Omental fat pad (tissue), 4 donors: ENCODE measurements at places on chromosomes 6 and 20.

DNA sequence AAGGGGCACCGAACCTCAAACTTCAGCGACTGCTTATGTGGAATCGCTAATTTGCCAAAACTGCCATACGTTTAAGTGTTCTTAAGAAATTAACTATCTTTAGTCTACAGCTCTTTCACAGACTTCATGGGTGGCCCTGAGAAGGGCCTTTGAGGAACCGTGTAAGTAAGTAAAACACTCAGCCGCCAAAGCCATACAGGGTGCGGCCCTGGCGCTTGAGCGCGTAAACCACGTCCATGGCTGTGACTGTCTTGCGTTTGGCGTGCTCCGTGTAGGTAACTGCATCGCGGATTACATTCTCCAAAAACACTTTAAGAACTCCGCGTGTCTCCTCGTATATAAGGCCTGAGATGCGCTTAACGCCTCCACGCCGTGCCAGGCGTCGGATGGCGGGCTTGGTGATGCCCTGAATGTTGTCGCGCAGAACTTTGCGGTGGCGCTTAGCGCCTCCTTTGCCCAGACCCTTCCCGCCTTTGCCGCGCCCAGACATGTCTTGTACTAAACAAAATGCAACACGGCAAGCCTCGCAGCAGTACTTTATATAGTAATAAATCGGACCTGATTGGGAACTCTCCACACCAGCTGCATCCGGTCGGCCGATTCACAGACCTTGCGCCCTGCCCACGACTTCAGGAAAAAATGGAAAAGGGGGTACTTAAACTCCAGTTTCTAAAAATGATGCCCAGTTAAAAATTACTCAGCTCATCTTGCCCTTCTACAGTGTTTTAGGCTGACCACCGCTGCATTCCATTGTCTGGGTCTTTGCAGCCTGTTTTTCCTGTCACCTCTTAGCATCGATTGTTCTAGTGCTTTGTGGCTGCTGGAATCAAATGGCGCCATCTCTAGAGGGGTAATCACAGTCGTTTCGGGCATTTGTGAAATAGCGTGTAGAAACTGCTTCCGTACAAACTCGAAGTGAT lies 38.9 kb downstream of the OR2B2 start:
- DNase-seq = no peak

GRCh38 chr6:64505312-64505711 lies 869.7 kb downstream of the PHF3 start:
- DNase-seq = no peak

DNA sequence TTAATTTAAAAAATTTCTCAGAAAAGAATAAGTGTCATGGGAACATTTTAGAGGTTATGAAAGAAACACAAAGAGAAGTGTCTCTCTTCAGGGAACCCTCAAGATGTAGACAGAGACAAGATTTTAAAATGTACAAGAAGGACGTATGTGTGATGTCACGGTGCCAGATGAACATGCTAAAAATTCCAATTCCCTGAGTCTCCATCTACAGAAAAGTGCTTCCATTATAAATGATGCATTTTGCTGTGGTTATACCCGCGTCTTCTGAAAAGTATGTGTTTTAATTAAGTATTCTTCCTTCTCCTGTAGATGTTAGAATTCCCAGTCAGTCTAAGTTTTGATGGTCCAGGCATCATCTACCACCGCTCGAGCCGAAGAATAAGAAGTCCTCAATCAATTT lies 489.1 kb downstream of the PREX1 start:
- no peak for DNase-seq

DNA sequence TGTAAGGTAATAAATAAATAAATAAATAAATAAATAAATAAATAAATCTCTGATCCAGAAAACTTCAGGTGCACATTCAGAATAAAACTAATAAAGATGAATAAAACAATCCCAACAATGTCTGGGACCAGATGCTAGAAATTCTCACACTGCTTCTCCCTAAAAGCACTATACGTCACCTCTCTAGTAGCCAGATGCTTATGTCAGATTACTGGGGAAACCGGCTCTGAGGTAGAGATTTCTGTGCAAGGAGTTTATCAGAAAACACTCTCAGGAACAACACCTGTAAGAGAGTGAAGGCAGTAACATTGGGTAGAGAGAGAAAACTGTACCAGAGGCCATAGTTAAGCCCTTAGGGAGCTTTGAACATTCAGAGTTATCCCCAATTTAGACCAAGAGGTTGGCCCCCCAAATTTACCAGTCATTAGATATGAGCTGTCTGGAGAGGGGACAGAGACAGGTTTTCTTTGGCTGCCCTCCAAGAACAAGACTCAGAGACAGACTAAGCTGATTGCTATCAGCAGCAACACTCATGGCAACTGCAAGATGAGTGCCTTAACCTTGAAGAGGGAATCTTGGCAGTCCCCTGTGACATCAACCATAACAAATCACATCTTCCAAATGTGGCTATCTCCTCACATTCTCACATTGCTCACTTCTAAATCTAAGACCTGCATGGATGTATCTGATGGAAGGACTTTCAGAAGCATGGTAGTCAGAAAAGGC lies 151.2 kb upstream of the BMP5 start:
- no peak for DNase-seq

GRCh38 chr6:149044528-149044927 lies 273.0 kb upstream of the TAB2 start:
- DNase-seq = no peak

DNA sequence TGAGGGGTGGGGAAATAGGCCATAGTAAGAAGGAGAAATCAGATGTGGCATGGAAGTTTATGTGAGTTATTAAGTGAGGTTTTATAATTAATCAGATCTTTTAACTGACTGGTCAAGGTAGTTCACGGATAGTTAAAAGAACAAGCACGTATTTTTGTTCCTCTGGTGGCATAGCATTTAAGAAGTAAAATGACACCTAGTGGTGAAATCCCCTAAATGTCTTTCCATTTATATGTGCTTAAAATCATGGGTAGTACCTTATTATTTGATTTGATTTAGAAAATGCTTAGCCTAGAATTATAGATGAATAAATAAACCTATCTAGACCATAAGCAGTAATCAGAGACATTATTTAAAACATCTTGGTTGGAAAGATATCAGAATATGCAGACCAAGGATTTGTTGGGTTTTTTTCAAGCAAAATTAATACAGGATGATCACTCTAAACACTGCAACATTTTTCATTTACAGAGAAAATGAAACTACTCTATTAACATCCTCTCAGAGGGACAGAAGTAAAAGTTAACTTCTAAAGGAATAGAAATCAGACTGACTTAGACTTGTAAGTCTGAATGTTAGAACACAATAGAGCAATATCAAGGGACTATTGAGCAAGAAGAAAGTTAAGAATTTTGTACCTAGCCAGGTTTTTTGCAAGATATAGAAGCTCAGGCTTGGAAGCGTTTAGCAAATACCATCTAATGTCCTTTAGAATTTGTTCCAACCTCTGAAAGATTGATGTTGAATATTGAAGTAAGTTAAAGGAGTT lies 81.1 kb downstream of the STXBP5 start:
- no peak for DNase-seq

DNA sequence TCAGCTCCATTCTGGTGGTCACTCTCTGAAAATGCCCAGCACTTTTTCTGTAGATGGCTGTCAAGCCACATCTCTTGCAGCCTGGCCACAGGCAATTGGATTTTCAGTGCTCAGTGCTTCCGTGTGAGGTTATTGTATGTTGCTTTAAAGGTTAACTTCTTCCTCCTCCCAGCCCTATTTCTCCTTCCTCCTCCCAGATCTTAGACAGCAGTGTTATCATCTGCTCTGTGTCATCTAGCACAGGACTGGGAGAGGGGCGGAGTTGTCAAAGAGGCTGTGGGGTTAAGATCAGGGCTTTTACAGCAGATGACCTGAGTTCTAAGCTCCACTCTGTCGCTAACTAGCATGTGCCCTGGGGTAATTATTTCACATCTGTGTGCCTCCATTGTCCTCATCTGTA lies 129.0 kb downstream of the PHACTR3 start:
- DNase-seq = no peak

DNA sequence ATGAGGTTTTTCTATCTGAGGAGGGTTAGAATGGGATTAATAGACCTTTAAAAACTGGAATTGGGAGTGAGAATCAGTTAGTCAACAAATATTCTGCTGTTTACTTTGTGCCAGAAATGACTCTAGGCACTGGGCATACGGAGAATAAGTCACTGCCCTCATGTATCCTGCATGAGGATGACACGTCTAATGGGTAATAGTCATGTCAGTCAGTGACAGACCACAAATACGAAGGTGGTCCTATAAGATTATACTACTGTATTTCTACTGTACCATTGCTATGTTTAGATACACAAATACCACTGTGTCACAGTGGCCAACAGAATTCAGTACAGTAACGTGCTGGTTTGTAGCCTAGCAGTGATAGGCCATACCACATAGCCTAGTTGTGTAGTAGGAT lies 30.7 kb downstream of the ZFAND3 start:
- no peak for DNase-seq

DNA sequence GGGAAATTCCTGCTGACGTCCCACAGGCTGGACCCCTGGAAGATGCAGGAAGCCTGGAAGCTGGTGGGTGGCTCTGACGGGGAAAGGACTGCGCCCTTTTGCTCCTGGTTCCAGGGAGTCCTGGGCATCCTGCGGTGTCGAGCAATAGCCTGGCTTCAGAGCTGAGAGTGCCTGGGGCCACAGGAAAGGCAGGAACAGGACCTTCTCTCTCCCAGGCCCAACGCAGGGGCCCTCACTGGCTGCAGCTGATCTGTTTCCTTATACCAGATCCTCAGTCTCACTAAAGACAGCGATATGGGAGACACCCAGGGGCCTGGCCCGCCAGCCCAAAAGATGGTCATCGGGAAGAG lies 1.4 kb downstream of the B3GALT4 start:
- no peak for DNase-seq

GRCh38 chr20:8390037-8390433 lies 258.0 kb downstream of the PLCB1 start:
- no peak for DNase-seq

- no peak for DNase-seq
Measured at GRCh38 chr20:58892932-58893224, 40.4 kb downstream of the GNAS start.

DNA sequence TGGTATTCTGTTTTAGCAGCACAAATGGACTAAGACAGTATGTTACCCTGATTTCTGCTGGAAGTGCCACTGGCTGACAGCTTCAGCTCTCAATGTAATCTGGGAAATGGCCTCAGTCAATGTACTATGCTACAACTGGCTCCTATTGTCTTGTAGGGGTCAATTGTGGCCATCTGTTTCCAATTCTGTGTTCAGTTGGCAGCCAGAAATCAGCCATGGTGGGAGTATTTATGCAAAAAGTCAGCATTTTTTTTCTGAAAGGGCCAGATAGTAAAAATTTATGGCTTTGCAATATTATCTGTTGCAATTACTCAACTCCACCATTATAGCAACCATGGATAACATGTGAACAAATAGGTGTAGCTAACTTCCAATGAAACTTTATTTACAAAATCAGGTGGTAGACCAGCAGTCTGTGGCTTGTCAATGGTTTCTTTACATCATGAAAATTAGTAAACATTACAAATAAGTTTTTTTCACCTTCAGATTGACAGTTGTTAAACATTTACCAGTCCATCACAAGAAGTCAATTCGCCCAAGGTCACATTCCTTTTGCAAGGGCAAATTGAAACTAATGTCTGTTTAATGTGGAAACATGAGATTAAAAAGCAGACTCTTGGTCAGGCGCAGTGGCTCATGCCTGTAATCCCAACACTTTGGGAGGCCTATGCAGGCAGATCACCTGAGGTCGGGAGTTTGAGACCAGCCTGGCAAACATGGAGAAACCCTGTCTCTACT lies 58.3 kb upstream of the TSHZ2 start:
- no peak for DNase-seq

DNA sequence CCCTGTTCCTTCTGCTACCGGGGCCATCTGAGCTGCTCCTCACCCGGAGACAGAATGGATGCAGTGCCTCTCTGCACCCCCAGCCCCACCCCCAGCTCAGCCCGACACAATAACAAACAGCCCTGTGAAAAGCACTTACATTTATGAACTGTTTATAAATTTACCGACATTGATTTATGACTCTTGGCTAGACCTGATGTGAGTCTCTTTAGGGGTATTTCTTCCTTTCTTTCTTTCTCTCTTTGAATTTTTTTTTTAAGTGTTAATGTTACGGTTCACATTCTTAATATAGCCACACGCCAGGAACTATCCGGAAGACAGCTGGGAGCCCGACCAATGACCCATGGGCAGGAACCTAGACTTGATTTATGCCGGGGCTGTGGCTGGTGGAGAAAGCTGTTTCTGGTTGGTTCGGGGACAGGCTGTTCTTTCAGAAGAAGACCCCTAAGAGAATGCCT lies 266.3 kb downstream of the CDC5L start:
- DNase-seq = no peak

DNA sequence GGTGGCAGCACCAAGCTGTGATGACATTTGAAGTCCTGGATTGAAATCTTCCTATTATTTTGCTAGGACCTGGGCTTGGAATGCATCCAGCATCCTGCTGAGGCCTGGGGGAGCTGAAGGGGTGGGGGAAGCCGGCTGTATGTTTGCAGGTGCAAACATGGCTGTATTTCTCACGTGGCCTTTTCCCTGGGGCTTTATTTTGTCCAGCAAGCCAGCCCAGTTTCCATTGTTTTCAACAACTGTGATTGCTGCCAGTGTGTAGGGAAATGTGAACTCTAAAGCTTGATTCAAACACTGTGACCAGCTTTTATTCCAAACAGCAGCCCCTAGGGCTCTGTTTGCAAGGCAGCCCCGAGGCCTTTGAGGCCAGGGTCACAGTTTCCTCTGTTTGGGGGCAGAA lies 683.0 kb downstream of the DHX35 start:
- DNase-seq = no peak

GRCh38 chr20:64169091-64169560 lies 4.9 kb downstream of the MYT1 start:
- DNase-seq = no peak

GRCh38 chr6:169229615-169230321 lies 23.9 kb downstream of the THBS2 start:
- DNase-seq = peak; percentile 14

DNA sequence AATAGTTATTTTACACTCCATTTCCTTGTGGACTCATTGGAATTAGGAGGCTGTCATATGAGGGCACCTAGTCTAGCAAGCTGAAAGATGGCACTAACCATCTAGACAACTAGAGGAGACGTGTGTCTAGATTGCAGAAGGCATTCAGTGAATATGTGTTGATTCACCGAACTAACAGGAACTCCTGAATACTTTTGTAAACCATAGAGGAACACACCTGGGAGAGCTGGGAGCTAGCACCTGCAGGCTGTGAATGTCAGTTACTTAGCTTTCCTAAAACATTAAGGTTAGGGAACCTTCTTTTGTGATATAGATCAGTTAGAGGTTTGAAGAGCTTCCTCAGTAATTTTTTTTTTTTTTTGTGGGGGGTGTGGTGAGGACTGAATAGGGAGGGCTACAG lies 7.7 kb downstream of the OPN5 start:
- no peak for DNase-seq
